ENCODE measurements at places on chromosomes 2 and 18. TPM values are rescaled to one million over a fixed set of nuclear protein-coding genes. Genes with fewer than 3 reads are reported as not detected.
A peak's percentile ranks its signal among the peaks of the same experiment; 100 is the strongest.

- DNase-seq: no peak
- no peak overlapping the region for H3K4me3 ChIP-seq
- H3K27me3 ChIP-seq: no peaks in the 10 kb centered on the region
- no peaks in the 10 kb centered on the region for H3K4me1 ChIP-seq
- no peak overlapping the region for H3K27ac ChIP-seq
Observed at GRCh38 chr2:14552818-14553217, 79.7 kb upstream of the LRATD1 start.

DNA sequence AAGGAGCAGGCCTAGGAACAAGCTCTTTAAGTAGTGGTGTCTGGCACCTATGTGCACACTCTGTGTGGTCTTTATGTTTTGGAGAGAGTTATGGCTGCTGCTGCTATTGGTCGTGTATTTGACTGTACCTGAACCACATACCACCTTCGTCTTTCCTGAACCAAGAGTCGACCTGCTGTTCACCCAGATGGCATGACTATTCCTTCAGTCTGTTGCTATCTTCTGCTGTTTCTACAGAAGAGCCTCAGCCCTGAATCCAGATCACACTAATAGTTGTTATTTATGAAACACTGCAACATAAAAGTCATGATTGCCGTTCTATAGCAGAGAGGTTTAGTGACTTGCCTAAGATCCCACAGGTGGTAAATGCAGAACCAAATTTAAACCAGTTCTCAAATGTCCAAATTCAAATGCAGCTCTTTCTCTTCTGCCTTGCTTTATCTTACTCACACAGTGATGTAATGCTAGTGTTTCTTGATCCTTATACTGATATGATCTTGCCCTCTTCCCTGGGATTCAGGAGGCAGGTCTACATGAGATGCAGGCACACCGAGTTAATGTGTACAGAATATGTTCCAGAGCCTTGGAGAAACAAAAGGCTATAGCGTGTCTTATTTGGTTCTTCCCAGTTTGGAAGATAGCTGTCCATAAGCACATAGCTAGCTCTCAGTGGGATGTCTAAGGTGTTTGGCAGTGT lies 122.1 kb upstream of the FOSL2 start:
- no peak for DNase-seq
- H3K4me1 ChIP-seq: no peaks in the 10 kb centered on the region
- no peaks in the 10 kb centered on the region for H3K27me3 ChIP-seq
- no peak overlapping the region for H3K27ac ChIP-seq

DNA sequence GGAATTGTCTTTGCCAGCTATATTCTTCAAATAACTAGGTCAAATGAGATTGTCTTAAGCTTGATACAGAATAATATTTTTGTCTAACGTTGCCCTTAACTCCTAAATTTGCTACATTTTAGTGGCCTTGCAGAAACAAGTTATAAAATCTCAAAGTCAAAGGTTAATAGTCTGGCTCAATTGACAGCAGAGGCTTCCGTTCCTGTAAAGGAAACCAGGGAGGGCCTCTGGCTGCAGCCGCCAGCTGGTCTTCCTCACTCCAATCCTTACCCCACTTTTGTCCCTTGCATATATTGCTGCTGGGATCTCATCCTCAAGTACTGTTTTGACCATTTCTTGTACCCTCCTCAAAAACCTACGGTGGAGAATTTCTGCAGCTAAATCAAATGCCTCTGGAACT lies 17.1 kb downstream of the CYB5A start:
- H3K27me3 ChIP-seq: no peaks in the 10 kb centered on the region
- no peak overlapping the region for H3K27ac ChIP-seq
- H3K4me1 ChIP-seq: no peaks in the 10 kb centered on the region
- H3K36me3 ChIP-seq: peaks cover 4% of the 10 kb centered on the region

- H3K27me3 ChIP-seq: no peaks in the 10 kb centered on the region
- no peak for DNase-seq
- H3K36me3 ChIP-seq: no peaks in the 10 kb centered on the region
- no peak overlapping the region for H3K27ac ChIP-seq
Observed at GRCh38 chr18:67385455-67385854, 131.1 kb downstream of the DSEL start.

DNA sequence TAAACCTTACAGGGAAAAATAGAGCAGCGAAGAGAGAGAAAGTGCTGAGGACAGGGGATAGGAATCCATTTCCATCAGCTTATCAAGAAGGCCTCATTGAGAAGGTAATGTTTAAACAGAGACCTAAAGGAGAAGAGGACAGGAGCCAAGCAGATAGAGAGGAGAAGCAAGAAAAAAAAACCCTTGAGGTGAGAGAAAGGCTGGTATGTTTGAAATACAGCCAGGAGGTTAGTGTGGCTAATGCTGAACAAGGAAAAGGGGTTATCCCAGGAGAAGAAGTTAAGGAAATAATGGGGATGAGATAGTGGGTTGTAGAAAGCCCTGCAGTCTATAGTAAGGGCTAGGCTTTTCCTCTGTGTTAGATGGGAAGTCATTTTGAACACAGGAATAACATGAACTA lies 90.8 kb downstream of the GRB14 start:
- no peaks in the 10 kb centered on the region for H3K36me3 ChIP-seq
- H3K4me1 ChIP-seq: no peaks in the 10 kb centered on the region
- no peak for DNase-seq
- H3K27me3 ChIP-seq: no peaks in the 10 kb centered on the region
- H3K4me3 ChIP-seq: no peak overlapping the region

GRCh38 chr2:460861-461260 lies 173.0 kb upstream of the ALKAL2 start:
- H3K4me3 ChIP-seq: no peak overlapping the region
- peak; percentile 52 for DNase-seq
- no peaks in the 10 kb centered on the region for H3K27me3 ChIP-seq
- peaks cover 12% of the 10 kb centered on the region for H3K4me1 ChIP-seq
- no peaks in the 10 kb centered on the region for H3K36me3 ChIP-seq

DNA sequence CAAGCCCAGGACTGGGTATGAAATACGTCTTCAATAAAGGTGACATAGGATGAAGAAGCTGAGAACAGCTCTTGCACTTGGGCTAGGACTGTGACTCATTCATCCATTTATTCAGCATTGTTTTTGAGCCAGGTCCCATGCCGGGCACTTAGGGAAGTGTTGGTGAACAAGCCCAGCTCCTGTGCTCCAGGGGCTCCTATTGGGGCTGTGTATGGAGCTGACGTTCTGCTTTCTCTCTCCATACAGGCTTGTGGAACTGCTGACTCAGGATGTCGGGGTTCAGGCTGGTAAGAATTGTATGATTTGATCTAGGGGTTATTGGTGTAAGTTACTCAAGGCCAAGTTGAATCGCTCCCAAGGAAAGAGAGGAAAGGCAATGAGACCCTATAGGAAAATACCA lies 24.0 kb downstream of the MYO7B start:
- no peak overlapping the region for H3K27ac ChIP-seq
- no peaks in the 10 kb centered on the region for H3K36me3 ChIP-seq
- no peak for DNase-seq
- peaks cover 4% of the 10 kb centered on the region for H3K4me1 ChIP-seq
- peaks cover 12% of the 10 kb centered on the region for H3K27me3 ChIP-seq
- no peak overlapping the region for H3K4me3 ChIP-seq

DNA sequence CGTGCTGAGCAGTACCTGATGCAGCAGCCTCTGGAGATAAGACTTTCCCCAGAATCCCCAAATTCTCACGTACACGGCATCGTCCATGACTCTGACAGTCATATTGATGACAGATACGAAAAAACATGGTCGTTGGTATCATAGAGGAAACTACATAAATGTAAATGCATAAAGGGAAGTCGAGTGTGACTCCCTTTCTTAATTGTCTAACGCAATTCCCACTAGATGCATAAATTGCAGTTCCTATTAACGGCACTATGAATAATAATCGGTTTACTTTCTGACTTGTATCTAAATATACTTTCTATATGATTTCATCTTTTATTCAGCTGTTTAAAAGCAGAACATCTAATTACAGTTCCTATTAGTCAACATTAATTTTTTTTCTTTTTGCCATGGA lies 322.6 kb upstream of the REV1 start:
- no peaks in the 10 kb centered on the region for H3K4me1 ChIP-seq
- peaks cover 2% of the 10 kb centered on the region for H3K27me3 ChIP-seq
- H3K4me3 ChIP-seq: no peak overlapping the region
- H3K27ac ChIP-seq: no peak overlapping the region
- H3K36me3 ChIP-seq: no peaks in the 10 kb centered on the region
- no peak for DNase-seq

- H3K4me3 ChIP-seq: no peak overlapping the region
- DNase-seq: no peak
- H3K27ac ChIP-seq: no peak overlapping the region
- no peaks in the 10 kb centered on the region for H3K4me1 ChIP-seq
Observed at GRCh38 chr2:215699018-215699417, 263.1 kb upstream of the FN1 start.

Gene GDF7
- 0.12 TPM for total RNA-seq

All from T-cell (primary cell).